Esophagus mucosa (tissue), 1 donor: ENCODE measurements at places on chromosomes 1 and 21.

GRCh38 chr1:221527302-221527701, 214.6 kb downstream of the DUSP10 start:
- no peak for ATAC-seq

DNA sequence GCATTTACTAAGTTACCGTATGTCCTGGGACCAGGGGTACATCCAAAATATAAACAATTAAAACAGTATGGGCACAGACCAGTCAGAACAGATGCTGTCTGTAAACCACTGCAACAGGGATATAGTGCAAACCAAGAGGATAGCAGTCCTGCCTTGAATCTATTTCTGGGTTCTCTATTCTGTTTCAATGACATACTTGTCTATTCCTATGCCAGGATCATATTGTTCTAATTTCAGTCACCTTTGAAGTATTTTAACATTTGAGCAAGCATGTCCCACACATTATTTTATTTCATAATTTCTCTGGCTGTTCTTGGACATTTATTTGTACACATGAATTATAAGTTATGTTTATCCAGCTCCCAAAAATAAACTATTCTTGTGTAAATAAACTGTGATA, 28.2 kb upstream of the SYDE2 start:
- no peak for ATAC-seq

- ATAC-seq: peak; percentile 97
These were observed at the start of gene DONSON for GRCh38 chr21:33588485-33589335. TSS of gene DONSON (minus strand) at chr21:33588684. CDS start at chr21:33588641, 43 bp downstream.

- ATAC-seq: no peak
These were observed 16.6 kb downstream of the NAV1 start for GRCh38 chr1:201555593-201555945.

DNA sequence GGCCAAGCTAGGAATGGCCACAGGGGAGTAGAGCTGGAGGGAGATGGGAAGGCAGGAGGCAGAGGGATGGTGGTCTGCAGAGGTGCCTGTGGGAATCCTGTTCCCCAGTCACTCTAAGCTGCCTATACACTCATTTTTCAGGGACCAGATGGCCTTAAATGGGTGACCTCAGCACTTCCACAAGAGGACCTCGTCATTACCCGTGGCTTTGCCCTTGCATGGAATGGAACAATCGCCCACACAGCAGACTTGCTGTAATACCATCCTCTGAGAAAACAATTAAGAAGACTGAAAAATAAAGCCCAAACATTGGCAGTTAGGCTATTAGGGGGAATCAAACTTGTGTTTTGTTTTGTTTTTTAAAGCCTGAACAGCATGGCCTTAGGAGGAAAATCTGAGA, 12.9 kb upstream of the TNN start:
- no peak for ATAC-seq
